ENCODE measurements at places on chromosomes 6 and 20.

DNA sequence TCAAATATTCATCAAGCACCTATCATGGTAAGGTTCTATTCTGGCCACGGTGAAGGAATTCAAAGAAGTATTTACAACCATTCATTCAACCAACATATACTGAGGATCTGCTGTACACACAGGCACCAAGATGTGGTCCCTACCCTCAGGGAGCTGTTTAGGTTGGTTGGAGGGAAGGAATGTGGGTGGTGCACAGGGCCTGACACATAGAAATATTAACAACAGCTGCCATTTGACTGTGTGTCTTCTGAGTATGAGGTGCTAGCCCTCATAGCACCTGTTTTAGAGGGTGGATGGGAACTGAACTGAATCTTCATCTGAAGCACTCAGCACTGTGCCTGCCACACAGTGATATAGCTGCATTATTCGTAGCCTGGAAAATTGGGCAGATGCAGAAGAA, 7.3 kb downstream of the SNPH start:
- no peak for DNase-seq

DNA sequence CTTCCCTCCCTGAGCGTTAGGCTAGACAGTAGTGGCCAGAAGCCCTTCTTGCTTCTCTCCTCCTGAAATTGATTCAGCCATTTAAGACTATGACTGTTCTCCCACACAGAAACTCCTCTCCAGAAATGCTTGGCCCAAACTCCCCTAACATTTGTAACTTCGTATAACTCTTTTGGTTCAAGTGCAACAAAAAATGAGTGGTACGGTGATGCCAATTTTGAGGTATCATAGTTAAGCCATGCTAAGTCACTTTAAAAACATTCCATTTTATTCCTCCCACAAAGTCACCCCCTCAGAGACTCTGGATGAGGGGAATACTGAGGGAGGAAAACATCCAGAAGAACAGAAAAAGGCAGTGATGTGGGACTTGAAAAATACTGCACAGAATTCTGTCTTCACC, 21.1 kb upstream of the ROS1 start:
- no peak for DNase-seq

DNA sequence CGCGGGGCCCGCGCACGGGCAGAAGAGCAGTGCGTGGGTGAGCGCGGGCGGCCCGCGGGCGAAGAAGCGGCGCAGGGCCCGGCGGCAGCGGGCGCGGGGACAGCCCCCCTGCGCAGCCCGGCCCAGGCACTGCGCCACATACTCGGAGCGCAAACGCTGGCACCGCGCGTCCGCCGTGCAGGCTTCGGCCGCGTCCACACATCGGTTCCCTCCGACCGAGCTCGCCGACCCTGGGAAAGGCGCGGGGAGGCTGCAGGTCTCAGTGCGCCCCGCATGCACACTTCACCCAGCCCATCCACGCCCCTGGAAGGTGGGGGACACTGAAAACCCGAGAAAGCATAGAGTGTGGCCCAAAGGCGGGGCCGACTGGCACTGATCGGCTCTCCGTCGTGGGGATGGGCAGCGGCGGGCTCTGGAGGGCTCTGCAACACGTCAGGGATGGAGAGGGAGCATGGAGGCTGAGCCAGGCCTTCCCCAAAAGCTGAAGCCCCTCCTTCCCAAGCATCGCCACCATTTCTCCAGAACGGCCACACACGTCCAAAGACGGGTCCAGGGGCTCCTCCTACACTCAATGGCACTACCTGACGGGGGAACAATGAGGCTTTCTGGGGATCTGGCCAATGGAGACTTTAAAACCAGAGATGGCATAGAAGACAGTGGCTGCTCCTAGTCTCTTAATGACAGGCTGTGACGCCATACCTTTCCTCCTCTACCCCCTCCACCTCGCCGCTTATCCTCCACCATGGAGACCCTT, 2.0 kb downstream of the GFRA4 start:
- DNase-seq: no peak

GRCh38 chr6:74280130-74280692, 584.2 kb downstream of the CD109 start:
- DNase-seq: no peak

DNA sequence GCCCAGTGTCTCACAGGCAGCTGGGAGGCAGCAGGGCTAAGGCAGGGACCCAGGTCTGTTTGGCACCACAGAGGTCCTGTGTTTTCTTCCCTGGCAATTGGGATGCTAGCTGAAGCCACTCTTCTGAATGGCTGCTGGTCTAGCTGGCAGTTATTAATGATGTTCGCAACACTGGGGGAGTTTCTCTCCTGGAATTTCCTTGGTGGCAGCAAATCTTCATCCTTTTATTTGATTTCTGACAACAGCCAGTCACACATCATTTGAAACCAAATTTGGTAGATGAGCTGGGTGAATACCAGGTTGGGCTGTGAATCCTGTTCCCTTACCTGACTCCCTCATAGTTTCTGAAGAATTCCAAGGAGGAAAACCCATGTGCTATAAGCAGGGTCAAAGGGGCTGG, 40.8 kb upstream of the SLC4A11 start:
- no peak for DNase-seq

DNA sequence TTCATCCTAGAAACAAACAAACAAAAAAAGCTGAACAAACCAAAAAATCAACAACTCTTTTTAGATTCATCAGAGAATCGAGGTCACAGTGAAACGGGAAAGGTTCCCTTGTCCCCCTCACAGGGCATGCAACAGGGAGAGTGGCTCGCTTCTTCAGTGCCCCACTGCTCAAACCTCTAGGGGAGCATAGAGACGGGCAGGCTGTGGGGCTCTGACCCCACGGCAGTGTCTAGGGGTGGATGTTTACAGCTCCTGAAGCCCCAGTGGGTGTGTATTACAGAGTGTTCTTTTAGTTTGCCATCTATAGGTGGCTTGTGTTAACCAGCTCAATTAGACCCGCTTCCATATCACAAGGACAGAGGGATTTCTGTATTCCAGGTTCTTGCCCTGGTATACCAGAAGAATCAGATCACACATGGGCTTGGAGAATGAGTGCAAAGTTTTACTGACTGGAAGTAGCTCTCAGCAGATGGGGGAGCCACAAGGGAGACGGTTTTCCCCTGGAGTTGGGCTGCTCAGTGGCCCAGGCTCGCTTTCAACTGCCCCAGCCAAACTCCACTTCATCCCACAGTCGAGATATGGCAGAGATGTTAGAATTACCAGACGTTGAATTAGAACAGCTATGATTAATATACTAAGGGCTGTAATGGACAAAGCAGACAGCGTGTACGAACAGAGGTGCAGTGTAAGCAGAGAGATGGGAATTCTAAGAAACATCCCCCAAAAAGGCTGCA, 192.6 kb upstream of the CST7 start:
- DNase-seq: no peak

GRCh38 chr20:9942736-9943135, 92.1 kb upstream of the ANKEF1 start:
- no peak for DNase-seq

- DNase-seq: no peak
These were observed 57.6 kb downstream of the ZNF831 start for GRCh38 chr20:59221049-59221706.

DNA sequence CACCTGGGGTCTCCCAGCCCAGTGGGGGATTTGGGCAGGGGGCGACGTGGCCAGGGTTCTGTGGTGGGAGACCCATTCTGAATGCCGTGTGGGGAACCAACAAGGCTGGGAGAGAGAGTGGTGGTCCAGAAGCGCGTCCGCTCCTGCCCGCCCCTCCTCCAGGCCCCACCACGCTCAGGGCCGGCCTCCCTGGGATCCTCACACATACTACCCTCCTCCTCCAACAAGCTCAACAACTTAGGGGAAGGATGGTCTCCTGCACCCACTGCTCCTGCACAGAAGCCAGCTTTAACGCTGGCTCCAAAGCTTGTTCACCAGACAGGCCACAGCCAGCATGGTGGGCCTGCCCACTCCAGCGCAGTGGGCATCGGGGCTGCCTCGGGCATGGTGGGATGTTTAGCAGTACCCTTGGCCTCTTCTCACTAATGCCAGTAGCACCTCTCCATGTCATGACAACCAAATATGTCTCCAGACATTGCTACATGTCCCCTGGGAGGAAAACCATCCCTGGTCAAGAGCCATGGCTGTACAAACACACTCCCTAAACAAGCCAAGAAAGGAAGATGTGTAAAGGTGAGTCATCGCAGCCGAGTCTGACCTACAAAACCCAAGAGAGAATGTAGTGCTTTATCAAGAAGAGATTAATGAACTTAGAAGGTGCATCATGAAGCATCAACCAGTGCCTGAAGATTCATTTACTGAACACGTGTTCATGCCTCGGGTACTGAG, 75.7 kb downstream of the BMP7 start:
- DNase-seq: no peak

All from retinal pigment epithelial cell (primary cell).